ENCODE measurements at places on chromosomes 13 and 19. TPM values are rescaled to one million over a fixed set of nuclear protein-coding genes. Genes with fewer than 3 reads are reported as not detected.

The KLK15 gene
- not detected for total RNA-seq

The CERS1 gene
- 27.7 TPM for total RNA-seq

- peak; percentile 36 for DNase-seq
These were observed 475.8 kb downstream of the FOXO1 start for GRCh38 chr13:40190641-40191100.

DNA sequence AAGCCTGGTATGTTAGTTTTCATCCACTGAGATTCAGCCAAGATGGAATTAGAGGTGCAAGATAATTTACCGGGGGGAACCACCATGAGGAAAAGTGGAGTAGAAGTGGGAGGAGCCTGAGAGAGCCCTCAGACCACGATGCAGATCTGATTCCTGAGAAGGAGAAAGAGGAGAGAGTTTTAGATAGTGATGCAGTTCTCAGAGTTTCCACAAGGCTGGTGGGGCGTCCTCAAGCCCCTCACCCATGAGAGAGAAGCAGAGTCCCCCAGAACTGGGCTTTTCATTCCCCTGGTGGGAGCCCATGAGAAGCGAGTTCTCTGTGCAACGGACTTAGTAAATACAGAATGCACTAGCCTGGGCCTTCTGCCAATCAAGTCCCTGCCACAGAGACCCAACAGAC, 18.1 kb downstream of the CEACAM5 start:
- no peak for DNase-seq

DNA sequence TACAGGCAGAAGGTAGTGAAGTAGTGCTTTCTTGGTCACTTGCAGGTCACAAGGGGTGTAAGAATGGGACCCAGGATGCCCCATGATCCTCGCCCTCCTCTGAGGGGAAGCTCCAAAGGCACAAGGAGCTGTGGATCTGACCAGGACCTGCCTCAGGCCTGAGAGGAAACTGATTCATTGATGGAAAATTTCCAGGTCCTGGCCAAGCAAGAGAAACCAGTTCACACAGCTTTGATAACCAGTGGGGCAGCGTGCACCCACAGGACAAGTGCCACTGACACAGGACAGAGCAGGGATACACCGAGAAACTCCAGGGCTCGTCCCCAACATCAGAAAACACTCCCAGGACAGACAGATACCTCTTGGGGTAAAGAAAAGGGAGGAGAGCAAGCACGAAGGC, 177.1 kb downstream of the RBM26 start:
- DNase-seq = no peak

DNA sequence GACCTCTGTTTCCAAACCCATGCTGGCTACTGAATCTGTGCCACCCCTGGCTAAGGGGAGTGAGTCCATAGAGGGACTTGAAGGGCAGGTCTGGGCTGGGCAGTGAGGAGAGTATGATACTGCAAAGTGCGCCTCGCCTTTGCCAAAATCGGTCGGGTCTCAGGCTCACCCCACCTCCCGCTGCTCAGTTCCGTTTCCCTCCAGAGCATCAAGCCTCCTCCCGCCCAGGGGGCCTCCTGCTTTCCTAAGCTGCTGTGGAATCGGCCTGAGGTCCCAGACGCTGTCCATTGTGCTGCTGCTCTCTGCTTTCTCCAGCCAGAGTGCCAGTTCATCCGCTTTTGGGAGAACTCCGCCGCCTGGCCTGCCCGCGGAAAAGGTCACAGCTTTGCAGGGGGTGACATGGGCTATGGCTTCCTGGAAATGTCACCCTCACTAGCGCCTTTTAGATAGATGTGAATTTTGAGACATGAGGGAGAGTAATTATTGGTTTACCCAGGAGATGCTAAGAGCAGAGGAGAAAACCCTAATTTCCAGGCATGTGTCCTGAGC, 1418.4 kb downstream of the UQCRFS1 start:
- DNase-seq = no peak
